Left renal cortex interstitium (tissue), 4 donors: ENCODE measurements at places on chromosomes 6 and 20. TPM values are rescaled to one million over a fixed set of nuclear protein-coding genes. Genes with fewer than 3 reads are reported as not detected.

GRCh38 chr6:164408868-164409267 is 900.5 kb downstream of the C6orf118 start:
- DNase-seq: no peak

GRCh38 chr6:18126121-18126520 is 3.6 kb upstream of the NHLRC1 start:
- DNase-seq: no peak

- DNase-seq: no peak
Observed at GRCh38 chr6:139996253-139996834, 621.9 kb upstream of the CITED2 start.

GRCh38 chr6:16527691-16528090 is 233.6 kb downstream of the ATXN1 start:
- DNase-seq: no peak

DNA sequence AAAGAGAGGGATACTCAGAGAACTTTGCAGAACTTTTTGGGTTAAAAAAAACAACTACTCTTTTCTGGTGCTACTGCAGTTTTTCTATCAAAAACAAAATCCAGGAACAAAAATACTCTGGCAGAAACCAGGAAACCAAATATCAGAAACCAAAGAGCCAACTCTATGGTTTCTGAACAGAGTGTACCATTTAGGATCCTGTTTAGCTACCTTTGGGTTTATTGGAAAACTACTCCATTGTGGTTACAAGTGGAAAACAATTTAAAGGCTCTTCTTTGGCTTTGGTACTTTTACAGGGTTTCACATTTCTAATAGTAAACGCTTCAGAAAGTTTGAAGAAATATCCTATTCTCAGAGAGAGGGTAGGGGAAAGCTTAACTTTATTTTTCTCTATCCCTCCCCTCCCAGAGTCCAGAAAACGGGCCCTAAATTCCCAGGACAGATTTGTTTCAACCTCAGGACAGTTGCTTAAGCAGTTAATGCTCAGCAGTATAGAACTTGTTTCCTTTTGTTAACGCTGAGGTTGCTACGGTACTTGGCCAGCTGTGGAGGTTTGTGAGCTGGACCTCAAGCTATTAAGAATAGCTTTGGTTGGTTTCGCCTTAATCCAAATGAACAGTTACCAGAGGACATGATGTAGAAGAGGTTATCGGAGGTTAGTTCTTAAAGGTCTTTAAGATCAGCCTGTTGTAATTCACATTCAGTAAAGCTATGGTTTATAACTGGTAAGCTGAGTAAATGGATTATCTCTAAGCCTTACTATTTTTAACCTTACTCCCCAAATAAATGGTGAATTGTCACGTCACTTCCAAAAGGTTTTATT is 47.9 kb downstream of the FOXO3 start:
- DNase-seq: no peak

DNA sequence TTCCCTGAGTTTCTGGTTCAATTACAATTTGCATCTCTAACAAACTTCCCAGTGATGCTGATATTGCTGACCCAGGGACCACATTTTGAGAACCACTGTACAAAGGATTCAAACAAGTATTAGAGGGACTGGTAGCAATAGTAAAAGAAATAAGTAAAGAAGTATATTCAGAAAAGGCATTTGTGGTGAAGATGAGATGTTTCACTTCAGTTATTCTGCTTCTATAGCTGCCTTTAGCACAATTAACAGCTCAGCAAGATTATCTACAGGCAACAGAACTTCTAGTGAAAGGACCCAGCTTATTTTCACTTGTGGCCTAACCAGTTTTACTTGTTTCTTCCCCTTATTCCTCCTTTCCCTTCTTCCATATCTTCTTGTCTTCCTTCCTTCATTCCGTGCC is 149.4 kb downstream of the PHF3 start:
- DNase-seq: no peak

RIPOR3 gene
- polyA plus RNA-seq: 7.1 TPM

SNX14 gene
- polyA plus RNA-seq: 148 TPM

RAMACL gene
- polyA plus RNA-seq: 0.30 TPM

TBXT gene
- polyA plus RNA-seq: not detected

PLTP gene
- 122 TPM for polyA plus RNA-seq
